ENCODE measurements at places on chromosomes 1 and 21.

- DNase-seq: no peak
These were observed 122.3 kb upstream of the GRIK3 start for GRCh38 chr1:37156646-37157045.

- no peak for DNase-seq
These were observed 26.3 kb downstream of the SELENOF start for GRCh38 chr1:86887479-86888162.

DNA sequence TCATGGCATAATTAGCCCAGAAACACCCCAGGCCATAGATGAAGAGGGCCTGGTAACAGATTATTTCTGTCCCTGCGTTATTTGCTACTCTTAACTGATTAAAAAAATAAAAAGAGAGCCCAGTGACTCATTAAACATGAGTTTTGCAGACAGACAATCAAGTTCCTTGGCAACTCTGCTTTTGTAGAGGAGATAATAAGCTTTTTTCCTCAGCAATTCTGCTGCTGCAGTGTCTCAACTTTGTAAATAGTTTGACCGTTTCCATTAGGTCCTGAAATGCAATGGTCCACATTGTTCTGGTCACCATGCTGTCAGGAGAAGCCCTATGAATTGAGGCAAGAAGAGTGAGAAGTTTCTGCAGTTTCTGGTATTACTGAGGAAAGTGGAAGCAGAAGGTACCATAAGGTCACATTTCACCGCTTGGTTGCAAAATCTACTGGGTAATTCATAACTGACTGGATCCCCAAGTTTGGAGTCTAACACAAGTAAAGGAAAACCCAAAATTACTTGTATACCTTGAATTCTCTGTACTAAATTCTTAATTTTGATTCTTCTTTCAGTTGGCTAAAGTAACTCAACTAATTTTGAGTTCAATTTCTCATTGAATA is 139.5 kb downstream of the ZZZ3 start:
- DNase-seq: no peak

- no peak for DNase-seq
These were observed 27.6 kb downstream of the INPP5B start for GRCh38 chr1:37919277-37919676.

DNA sequence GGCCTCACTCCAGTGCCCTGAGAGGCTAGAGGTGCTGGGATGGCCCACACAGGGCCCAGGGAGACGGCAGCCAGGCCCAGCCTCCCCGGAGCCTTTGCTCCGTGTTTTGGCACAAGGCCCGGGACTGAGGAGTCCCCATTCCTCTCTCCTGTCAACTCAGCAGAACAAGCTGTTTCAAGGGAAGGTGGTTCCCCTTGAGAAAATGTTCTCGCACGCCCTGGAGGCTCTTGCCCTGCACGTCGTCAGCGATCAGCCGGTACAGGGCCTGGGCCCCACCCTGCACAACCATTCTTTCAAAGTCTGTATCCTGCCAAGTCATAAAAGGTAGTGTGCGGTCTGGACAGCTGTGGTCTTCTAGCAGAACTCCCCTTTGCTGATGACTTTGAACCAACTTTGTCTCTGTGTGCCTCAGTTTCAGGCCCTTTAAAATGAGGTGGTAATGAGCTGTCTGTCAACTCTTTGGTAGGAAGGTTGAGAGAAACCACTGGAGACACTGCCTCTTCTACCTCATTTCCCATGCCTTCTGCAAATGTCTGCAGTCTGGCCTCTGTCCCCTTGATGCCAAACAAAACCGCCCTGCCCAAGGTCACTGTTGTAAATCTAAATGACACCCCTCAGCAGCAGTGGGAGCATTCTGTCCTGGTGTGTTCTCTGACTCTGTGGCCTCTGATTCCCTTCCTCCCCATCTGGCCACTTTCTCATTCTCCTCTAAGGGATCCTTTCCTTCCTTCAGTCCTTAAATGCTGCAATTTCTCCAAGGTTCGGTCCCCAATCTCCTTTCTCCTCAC is 138.6 kb upstream of the JUN start:
- peak; percentile 86 for DNase-seq

DNA sequence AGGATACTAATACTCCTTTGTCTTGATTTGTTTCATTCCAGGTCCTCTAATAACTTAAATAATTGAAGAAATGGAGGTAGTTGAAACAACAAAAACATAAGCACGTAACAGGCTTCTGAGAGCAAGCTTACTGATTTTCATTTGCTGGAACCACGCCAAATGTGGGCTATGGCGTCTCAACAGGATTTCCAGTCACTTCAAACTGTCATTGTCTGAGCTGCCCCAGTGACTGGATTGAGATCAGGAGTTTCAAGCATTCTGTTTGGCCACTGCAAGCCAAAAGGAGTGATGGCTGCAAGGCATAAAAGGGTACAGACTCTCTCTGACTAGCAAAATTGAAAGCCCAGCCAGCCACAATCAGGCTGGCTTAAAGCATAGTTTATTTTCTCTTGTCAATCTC is 289.9 kb downstream of the DPYD start:
- no peak for DNase-seq

DNA sequence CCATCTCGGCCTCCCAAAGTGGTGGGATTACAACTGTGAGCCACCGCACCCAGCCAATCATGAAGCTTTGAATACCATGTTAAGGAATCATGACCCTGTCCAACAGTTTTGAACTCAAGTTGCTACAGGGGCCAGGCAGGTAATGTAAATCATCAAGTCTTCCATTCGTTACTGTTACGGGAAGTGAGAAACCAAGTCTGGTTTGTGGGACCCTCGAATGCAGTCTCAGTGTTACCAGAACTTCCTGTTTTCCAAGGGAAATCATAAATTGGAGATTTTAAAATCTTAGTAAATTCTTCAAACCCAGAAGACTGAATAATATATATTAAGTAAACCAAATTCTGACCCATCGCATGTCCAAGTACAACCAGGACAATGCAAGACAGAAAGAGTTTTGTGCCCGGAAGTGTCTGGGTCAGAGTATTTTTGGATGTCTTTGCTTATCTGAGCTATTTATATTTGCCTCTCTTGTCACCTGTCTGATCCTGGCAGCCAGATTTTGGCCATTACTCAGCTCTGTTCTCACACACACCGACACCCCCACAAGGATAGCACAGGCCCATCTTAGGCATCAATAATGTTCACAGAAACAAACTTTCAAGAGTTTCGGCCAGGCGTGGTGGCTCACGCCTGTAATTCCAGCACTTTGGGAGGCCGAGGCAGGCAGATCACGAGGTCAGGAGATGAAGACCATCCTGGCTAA is 8.8 kb downstream of the ATP5IF1 start:
- DNase-seq: no peak

- DNase-seq: no peak
These were observed 27.4 kb downstream of the VANGL1 start for GRCh38 chr1:115669002-115669673.

GRCh38 chr1:165698761-165699052 is 345 bp upstream of the ALDH9A1 start:
- no peak for DNase-seq

DNA sequence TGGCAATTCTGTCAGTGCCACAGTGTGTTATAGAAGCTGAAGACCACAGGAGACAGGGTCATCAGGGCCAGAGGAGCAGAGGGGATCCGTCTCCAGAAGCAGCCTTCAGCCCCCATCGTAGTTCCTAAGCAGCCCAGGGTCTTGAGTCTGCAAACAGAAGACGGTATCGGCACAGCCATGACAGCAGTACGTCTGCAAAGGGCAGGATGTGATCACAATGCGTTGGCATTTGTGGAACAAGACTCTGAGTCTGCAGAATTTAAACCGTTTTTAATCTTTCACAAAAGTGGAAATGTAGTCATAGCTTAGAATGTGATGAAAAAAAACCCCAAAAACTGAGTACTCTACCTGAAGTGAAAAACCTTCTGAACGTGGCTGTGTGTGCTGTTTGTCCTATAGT is 44.0 kb upstream of the SCCPDH start:
- DNase-seq: no peak

DNA sequence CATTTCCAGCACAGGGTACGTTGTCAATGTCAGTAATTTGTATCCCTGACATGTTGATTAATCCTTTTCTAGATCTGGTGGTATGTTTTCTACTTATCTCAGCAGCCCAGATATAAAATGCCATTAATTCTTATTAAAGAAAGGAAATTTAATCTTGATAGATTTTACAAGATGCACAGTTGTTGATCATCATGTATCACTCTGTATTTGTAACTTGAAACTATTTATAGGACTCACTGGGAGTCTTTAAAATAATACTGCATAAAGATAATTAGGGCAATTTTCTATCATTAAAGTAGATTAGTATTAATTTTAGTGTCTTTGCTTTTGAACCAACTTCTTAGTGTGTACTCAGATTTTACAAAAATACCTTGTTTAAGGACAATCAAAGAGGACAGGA is 84.9 kb downstream of the GREM2 start:
- DNase-seq: no peak

GRCh38 chr21:44375281-44375651 is 21.8 kb downstream of the TRPM2 start:
- DNase-seq: no peak

DNA sequence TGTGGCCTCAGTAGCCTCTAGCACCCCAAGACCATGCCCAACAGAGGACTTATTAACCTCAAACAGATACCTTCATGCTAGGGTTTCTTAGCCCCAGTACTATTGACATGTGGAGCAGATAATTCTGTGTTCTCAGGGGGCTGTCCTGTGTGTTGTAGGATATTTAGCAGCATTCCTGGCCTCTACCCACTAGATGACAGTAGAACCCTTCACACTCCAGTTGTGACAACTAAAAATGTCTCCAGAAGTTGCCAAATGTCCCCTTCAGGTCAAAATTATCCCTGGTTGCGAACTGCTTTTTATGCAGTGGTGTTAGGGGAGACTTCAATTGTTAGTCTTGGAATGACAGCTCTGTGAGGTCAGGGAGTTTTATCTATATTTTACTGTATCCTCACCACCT is 8.1 kb downstream of the KAZN start:
- no peak for DNase-seq

DNA sequence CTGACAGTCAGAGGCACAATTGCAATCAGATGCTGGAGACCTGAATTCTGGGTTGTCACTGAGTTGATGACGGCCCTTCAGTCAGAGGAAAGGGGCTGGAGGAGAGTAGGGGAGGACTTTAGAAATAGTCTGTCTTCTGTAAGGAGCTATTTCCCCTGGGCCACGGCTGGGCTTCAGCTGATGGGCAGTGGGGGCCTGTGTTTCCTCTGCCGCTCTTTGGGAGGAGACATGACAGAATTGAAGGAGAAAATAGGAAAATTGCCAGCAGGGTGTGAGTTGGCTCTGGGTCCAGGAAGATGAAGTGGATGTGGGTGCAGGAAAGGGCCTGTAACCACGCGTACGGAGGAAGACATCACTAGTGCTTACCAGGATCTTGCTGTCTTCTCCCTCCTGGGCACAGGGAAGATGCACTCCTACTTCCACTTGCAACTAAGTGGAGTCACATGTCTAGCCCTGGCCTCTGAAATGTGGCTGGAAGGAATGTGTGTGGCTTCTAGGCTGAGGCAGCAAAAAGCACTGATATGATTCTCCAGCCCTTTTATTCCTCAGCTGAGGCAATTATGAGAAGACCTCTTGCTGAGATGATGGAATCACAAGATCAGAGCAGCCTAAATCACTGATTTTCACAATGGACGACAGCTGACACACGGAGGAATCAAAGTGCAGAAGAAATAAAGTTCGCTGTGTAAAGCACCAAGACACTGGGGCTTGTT is 250.0 kb downstream of the GRIK3 start:
- no peak for DNase-seq

DNA sequence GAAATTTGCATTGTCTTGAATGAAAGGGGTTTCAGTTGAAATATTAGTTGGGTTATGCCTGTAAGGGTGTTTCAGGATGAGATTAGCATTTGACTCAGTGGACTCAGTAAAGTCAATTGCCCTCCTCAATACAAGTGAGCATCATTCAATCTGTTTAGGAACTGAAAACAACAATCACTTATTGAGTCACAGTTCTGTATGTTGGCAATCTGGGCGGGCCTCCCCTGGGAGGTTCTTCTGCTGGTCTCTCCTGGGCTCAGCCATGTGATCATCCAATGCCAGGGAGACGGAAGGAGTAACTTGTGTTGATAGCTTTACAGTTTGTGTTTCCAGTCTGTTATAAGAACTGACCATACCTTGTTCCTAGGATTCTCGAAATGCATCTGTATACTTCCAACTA is 262.9 kb upstream of the RUNX1 start:
- DNase-seq: no peak

GRCh38 chr1:186519982-186520381 is 59.1 kb upstream of the PDC start:
- no peak for DNase-seq

DNA sequence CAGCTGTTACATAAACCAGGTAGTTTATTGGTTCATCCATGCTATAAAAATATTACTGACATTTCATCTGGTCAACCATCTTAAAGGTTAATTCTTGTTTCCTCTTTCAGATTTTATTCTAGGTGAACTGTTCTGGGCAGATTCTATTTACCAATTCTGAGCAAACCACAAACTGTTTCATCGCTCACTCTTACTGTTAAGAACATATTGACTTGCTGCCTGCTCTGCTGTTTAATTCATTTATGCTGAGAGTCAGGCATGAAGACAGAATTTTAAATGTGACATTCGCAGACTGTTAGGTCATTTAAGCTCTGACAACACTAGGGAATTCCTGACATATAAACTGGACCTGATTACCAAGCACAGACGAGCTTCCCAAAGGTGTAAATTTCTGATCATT is 98.3 kb downstream of the PIGK start:
- DNase-seq: no peak

- DNase-seq: no peak
These were observed 270.0 kb upstream of the VAMP3 start for GRCh38 chr1:7501084-7501491.

DNA sequence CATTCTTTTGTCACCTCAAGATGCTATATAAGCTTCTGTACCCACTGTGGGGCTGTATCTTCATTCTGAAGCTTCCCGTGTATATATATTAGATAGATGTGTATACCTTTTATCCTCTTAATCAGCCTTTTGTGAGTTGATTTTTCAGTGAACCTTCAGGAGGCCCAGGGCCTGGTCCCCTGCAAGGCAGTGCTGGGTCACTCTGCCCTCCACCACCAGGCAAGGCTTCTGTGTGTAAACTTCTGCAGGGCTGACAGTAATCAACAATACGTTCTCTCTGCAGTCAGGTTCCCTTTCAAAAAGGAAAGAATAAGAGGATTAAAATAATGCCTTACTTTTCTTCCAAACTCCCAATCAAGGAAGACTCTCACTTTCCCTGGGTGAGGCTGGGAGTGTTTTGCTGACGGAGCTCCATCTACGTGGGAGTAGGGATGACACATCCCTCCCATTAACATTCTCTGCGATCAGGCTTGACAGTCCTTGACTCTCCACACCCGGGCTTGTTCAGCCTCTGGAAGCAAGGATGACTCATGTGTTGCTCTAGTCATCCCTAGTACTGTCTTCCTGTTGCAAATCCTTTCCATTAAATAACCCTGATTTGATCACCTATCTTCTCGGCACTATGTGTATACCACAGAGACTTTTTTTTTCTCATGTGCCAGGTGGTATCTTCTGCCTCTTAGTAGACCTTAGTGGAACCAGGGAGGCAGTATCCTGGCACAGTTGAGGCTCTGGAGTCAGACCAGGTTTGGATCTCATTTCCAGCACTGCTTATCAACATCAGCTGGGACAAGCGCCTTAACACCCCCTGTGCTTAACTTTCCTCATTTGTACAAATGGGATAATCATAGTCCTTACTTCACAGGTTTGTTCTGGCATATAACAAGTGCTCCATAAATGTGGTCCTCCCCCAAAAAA is 70.3 kb upstream of the KCNK1 start:
- no peak for DNase-seq

All from stimulated activated naive CD8-positive, alpha-beta T cell treated with anti-CD3 and anti-CD28 coated beads, Interleukin-15, amount 100 ng/mL, for 72 hours (primary cell).